ENCODE measurements at places on chromosomes 11 and 22.

DNA sequence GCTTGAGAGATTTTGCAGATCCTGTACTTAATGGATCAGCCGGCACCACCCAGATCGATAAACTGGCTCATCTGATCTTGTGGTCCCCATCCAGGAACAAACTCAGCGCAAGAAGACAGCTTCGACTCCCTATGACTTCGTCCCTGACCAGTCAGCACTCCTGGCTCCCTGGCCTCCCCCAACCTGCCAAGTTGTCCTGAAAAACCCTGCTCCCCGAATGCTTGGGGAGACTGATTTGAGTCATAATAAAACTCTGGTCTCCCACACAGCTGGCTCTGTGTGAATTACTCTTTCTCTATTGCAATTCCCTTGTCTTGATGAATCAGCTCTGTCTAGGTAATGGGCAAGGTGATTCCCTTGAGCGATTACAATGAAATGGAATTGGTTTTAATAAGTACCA is 29.5 kb downstream of the OR2AG2 start:
- DNase-seq, result no peak

DNA sequence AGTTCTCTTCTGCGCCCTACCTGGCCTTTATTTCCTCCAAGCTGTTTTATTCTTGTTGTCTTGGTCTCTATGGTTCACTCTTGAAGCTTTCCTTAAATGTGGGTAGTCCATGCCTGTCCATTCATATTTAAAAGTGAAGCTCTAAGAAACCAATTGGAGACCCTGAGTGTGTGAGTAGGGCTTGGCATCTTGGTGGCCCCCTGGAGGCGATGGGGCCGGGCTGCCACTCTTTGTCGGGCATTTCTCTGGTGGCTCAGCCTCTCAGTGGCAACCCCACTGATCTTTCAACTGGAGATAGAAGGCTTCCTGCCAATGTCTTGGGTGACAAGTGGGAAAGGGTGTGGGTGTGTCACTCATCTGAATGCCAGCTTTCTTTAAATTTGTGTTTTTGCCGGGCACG is 9.1 kb downstream of the TRPT1 start:
- no peak for DNase-seq

GRCh38 chr22:46896568-46897245 is 134.3 kb downstream of the TBC1D22A start:
- DNase-seq, result no peak

GRCh38 chr11:702462-703461 is 3.3 kb upstream of the EPS8L2 start:
- DNase-seq, result no peak

- no peak for DNase-seq
Measured at GRCh38 chr22:17167486-17167885, 8.4 kb upstream of the HDHD5 start.

DNA sequence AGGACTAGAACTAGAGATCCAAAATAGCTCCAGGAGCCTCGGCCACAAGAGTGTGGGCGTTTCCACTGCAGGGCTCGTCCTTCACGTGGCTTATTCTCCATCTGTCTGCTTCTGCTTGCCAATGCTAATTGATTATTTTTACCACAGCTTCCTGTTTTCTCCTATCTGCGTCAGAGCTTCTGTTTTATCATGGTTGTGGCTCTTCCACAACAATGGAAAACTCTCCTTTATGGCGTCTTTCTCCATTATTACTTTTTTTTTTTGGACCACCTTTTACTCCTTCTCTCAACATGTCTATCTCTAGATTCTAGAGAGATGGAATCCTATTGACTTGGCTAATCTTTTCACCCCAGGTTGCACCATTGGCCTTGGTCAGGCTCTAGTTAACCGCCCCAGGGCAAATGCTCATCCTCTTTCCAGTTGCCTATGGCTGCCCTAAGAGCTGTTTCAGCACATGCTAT is 25.9 kb downstream of the CAT start:
- no peak for DNase-seq

Measured in BE2C (cell line).